ENCODE measurements at places on chromosomes 7 and 10.

DNA sequence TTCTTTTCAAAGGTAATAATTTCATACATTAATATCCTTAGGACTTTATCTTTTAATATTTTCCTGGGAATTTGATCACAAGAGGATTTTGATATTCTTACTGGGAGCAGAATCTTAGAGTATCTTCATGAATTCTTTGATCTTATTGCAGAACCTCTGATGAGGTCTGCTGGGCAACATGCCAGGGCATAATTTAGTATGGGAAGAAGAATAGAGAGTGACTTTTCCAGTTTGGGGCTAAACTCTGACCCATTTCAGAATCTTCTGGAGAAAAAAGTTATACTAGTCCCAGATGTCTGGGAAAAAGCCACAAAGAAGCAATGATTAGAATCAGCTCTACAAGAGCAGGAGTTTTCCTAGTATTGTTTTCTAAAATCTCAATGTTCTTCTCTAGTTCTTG, 28.0 kb upstream of the RSU1 start:
- DNase-seq = no peak

DNA sequence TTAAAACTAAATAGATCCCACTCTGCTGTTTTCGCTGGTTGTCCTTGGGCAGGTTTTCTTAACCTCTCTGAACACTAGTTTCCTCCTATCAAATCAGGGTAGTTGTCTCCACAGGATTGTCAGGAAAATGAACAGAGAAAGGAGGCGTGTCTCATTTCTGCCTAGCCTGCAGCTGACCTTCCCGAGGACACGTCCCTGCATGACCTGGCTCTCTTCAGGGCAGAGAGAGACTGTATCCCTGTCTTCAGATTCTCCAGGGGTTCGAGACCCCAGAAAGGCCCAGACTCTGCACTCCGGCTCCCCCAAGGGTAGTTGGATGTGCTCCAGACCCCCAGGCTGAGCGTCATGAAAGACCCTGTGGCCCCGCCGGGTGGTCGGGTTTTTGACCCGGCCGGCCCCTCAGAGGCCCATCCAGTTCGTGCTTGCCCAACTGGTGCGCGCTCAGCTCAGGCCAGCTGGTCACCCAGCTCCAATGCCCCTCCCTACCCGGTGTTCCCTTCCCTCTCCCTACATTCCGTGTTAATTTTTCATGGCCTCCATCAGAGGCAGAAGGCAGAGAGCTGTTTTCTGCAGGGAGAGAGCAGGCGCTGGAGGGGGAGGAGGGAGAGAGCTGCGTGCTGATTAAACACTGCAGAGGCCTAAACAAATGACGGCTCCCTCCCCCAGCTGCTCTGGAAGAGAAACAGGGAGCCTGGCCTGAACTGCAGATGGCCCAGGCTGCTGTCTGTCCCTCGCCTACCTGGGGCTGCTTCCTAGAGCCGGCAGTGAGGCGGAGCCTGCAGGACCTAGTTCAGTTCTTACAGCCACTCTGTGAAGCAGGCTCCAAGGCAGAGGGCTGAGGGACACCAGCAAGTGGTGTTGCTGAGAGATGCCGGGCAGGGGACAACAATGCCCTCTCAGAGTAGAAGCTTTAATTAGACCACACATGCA, 86.2 kb upstream of the PPIF start:
- peak; percentile 36 for DNase-seq

DNA sequence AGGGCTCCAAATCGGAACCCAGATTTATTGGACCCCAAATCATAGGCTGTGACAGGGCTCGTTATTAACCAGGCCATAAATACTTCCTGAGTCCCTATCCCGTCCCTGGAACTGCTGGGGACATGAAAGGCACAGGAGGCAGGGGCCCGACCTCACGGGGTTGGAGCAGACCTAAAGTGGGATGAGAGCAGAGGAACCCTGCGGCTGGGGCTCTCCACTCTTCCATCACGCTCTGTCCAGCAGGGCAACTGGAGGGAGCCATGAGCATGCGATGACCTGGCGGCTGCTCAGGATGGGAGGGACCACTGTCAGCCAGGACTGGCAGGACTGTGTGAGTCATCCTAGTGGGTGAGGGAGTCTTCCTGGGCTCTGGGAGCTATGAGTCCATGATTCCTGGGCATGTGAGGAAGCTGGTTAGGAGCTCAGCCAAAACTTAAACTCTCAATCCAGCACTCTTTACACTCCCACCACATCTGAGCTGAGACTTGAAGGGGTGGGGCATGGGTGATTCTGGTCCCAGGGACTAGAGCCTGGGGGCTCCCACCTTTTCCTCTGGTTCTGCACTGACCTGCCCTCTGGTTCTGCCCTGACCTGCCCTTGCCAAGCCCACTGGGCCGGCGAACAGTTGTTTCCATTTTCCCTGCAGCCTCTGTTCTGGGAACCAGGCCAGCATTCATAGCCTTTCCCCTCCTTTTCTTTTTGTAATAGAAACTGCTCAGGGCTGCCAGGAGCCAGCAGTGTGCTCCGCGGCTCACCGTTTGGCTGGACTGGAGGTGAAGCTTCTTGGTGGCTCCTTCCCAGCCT, 47.1 kb downstream of the SYPL1 start:
- DNase-seq = no peak

DNA sequence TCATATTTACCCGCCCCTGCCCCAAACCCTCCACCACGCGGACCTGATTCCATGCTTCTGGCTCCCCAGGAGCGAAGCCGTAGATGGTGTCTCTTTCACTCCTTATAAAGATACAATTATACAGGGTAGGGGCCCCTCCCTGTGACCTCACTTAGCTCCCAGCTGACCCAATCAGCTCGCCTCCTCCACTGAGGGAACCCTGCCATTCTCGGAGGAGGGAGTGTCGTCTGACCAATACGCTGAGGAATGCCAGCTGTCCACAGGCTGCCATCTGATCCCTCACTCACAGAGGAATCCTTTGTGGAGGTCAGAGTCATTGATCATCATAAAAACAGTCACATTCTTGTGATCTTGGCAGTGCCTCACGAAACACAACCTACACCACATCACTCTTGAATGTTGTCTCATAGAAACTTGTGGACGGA, 67.5 kb upstream of the INSIG1 start:
- DNase-seq = no peak

DNA sequence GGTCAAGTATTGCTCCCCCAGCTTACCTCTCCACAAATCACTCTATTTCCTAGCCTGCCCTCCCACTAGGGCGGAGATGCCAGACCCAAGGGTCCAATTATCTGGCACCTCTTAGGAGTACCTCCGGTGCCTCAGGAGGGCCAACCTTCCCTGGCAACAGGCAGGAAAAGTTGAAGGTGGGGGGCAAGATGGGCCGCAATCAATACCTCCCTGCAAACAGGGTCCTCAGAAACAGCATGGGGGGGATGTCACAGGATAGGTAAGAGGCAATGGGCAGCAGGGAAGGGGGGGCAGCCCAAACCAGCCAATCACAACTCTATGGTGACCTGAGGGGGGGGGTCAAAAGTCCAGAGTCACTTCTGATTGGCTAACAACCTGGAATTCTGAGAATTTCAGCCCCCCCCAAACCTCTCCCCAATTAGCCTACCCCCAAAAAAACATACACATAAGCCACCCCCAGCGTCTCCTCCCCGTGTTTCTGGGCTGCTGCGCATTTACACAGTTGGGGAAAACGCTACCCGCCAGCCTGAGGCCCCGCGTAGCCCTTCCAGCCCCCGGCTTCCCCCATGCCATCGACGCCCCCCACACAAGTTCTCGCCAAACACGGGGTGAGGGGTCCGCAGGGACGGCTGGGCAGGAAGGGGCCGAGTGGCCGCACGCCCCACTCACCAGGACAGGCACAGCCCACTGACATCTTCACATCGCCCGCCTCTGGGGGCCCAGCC, 589 bp downstream of the LDB1 start:
- peak; percentile 74 for DNase-seq

GRCh38 chr10:127797339-127797738, 60.4 kb downstream of the FOXI2 start:
- peak; percentile 24 for DNase-seq

GRCh38 chr7:155371331-155371883, 73.7 kb downstream of the INSIG1 start:
- no peak for DNase-seq

DNA sequence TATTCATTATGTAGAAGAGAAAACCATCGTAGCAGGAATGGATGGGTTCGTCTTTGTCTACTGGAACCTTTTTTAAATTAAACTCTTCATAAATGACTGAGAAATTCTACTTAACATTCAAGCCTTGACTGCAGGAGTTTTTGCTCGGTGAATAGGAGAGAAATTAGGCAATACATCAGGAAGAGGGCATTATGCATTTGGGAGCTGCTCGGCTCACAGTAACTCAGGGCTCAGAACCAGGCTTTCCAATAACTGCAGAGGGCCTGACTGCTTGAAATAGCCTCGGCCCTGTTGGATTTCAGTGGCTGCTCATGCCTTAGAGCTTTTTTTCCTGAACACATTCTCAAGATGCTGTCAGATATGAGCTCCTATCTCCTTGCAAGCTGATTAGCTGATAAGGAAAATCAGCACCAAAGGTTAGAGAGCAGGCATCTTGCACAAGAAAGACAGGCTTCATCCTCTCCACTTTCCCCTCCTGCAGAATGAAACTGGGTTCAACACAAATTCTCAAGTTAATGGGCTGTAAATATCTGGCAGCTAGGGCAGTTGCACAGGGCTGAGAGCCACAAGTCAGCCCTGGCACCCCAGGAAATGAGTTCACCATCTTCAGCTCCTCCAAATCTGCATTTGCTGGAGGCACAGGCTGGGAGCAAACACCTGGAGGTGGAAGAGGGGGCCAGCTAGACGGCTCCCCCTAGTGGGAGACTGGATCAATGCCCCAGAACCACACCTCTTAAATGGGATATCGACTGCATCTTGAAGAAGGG, 24.3 kb downstream of the TECTB start:
- peak; percentile 51 for DNase-seq

DNA sequence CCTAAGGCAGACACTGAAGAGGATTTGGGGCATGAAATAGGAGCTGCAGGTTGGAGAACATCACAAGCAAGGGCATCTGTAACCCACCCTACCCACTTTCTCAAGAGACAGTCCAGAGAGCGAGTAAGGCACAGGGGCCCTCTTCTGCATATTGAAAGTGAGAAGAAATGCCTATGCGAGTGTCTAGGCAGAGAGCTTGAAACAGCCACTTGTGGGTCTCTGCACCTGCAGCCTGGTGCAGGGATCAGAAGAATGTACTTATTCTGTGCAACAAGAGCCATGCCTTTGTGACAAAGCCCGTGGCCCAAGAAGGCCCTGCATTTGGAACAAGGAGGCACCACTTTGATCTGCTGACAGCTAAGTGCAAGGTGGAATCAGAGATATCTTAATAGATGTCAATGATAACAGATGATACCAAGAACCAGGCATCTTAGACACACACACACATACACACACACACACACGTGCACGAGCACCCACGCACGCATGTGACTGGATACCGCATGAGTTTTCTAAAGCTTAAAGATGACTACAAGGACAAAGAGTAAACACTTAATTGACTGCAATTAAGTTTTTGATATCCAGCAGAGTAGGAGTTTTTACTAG, 89.3 kb downstream of the NPSR1 start:
- DNase-seq = no peak
